ENCODE measurements at places on chromosomes 2 and 18.

- no peak for DNase-seq
Measured at GRCh38 chr2:97741251-97741650, 27.9 kb downstream of the ZAP70 start.

GRCh38 chr2:223916181-223916920 is 28.8 kb downstream of the WDFY1 start:
- no peak for DNase-seq

GRCh38 chr2:219596954-219597551 is 604 bp upstream of the STK11IP start:
- DNase-seq, result no peak

DNA sequence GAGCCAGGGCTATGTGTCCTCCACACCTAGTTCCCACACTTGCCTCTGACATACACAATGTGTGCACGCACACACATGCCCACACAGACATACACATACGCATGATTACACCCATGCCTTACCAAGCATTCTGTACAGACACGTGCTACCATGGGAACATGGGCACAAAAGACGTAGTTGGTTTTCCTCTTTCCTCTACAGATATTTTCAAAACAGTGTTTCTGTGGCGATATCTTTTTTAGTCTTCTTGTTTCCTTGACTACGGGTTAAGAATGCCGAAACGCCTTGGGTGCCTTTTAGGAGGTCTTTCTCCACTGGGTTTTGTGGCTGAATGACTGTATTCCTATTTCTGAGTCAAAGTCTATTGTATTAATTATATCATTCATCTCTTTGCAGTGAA is 75.5 kb upstream of the SPTBN1 start:
- no peak for DNase-seq

DNA sequence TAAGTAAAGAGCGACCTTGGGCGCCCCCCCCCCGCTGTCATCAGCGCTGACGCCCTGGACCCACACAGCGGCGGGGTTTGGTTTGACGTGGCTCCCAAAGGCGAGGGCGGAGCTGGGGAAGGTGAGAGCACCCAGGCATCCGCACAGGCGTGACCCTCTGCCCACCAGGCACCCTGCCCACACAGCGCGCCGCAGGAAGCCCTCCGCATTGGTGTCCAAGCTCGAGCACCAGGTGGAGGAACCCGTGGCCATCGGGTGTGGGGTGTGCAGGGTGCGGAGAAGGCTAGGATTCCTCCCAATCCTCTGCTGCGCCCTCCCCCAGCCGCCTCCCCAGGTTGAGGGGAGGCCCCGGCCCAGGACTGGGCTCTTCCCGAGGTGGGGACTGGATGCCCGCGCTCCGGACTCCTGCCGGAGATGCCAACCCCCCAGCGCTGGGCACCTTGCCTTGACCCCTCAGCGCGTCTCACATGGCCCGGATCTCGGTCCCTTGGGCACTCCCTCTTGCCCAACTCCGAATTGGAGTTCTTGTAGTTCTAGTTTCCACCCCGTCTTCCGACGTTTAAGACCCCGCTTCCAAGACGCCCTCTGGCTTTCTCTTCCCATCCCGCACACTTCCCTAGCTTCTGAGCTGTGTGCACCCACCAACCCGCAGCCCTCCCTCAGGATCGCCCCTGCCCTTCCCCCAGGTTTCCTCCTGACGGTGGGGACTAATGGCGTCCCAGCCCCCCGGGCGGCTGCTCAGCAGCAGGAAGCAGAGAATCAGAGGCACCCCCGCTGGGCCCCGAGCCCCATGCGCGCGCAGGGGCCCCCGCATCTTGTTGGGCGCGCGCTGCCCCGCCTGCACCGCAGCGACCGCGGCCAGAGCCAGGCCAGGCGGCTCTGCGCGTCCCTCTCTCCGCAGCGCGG is 25.9 kb upstream of the RESP18 start:
- no peak for DNase-seq

GRCh38 chr18:2953935-2954653 is 58.9 kb downstream of the LPIN2 start:
- no peak for DNase-seq
